ENCODE measurements at places on chromosomes 2 and 18.

DNA sequence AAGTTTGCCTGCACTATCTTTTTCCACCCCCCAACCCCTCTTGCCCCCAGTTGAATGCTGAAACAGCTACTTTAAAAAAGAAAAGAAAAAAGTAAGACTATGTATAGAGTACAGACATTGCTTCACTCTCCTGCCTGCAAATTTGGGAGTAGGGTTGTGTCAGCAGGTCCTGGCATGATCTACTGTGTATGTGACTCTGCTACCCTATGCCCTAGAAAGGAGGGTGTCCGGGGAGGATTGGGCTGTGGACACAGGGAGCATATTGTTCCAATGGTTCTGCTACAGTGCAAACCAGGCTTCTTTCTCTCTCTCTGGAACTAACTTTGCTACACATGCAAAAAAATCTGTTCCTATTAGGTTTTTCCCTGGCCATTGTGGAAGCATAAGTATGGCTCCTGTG lies 9.9 kb upstream of the ZEB2 start:
- no peak for DNase-seq

- no peak for DNase-seq
These were observed 34.6 kb upstream of the WDR75 start for GRCh38 chr2:189406586-189407233.

DNA sequence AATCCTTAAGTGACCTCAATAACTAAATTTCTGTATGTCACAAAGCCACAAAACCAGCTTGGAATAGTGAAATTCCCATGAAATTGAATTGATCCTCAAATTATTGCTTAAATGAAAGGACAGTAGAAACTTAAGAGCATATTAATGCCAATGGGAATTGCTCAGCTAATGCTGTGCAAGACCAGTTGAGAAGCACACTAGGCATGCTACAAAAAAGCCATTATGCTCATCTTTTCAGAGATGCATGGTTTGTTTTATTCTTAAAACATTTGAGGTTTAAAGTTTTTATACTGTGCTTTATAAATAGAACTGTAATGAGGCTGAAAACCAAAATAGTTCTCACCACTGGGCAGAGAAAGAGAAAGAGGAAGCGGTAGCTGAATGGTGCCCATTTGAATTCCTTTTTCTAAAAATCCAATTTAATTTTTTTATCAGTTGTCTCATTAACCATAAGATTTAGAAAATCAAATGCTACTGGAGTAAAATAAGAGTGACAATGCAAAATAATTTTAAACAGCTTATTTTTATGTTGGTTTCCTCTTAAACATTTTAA lies 98.6 kb downstream of the LNPK start:
- no peak for DNase-seq

- DNase-seq: no peak
These were observed 31.9 kb downstream of the PPP4R3B start for GRCh38 chr2:55585451-55586080.

DNA sequence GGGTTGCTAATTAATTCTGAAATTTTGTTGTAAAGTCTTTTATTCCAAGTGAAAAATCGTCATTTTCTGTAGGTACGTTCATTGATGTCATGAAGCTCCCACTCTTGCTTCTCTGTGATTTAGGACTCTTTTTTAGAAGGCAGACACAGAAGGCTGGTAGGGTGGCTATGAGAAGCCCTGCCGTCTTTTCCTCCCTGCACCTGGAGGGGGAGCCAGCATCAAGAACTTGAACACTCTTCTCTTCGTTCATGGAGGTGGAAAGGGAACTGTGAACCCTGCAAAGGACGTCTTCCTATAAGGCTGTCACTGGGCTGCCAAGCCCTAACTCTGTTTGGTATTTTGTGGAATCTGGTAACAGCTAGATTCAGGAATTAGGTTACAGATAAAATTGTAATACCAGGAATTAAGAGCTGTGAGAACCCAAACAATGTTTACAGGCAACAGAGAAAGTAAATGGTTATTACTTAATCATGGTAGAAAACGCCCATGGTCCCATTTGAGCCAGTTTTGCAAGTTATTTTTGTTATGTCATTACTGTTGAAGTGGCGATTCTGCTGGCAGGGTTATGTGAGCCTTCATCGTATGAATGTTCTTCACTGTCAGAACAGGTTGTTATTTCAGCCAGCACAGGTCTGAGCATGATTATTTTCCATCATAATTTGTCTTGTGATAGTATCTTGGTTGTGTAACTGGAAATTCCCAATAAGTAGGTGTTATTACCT lies 112.2 kb downstream of the OSBPL6 start:
- DNase-seq: peak; percentile 83

- DNase-seq: no peak
These were observed 517.5 kb upstream of the SPHKAP start for GRCh38 chr2:228698963-228699362.

DNA sequence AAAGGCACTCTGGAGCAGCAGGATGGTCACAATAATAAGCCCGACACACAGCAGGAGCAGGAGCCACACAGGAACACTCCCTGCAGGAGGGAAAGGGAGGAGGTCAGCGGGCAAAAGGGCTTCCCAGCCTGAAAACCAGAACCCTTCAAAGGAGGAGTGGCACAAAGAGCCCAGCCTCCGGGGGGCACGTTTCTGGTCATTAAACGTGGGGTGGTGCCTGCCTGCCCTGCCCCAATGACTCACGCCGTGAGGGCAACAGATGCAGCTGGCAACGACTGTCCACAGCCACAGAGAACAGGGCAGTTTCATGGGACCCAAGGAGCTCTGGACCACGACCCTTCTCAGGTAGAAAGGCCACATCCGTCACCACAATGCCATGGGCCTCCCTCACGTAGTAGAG lies 3.0 kb downstream of the PREB start:
- DNase-seq: no peak

DNA sequence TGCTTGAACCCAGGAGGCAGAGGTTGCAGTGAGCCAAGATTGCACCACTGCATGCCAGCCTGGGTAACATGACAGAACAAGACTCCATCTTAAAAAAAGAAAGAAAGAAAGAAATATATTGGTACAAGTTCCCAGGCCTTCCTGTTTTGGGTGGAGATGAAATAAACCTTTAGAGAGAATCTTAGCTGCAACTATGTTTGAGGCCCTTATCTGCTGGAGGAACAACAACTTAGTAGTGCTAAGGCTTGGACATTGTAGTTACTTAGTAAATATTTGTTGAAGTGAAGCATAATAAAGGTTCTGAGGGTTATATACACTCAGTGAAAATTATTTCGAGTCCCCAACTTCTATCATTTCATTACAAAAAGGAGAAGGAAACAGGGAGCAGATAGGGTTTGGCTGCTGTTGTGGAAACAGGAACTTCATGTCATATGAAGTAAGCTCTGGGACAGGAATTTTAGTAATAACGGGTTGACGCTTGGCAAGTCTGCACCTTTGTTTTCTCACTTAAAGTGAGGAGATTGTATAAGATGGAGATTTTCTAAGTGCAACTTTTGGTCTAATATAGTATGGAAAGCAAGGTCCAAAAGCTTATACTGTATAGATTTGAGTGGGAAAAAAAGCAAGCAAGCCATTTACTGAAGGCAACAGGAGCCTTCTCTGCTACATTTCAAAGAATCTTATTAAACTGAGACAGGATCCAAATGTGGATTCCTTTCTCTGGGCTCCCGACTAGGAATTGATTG lies 40.0 kb upstream of the AGPS start:
- DNase-seq: no peak

DNA sequence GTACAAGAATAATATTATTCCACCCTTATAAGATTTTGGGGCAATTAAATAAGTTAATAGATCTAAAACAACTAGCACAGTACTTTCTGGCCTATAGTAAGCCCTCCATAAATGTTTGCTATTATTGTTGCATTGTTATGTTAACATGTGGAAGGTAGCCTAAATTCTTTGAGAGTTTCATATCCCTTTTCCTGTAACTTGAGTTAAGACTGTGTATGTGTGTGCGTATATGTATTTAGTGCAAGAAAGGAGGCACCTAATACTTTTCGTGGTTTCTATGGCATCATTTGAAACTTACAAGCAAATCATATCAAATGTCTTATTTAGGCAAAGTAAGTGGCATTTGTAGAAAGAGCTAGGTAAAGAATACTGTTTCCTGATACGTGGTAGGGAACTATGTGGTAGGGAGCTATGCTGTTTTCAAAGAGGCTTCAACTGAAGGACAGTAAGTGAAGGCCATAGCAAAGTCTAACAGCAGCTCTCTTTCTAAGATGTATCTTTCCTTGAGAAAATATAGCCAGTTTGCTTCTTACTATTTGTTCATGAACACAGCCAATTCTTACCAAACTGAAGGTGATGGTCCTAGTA lies 36.8 kb upstream of the C2orf74 start:
- no peak for DNase-seq

- DNase-seq: no peak
These were observed 235.9 kb downstream of the KLHL29 start for GRCh38 chr2:23620841-23621341.

DNA sequence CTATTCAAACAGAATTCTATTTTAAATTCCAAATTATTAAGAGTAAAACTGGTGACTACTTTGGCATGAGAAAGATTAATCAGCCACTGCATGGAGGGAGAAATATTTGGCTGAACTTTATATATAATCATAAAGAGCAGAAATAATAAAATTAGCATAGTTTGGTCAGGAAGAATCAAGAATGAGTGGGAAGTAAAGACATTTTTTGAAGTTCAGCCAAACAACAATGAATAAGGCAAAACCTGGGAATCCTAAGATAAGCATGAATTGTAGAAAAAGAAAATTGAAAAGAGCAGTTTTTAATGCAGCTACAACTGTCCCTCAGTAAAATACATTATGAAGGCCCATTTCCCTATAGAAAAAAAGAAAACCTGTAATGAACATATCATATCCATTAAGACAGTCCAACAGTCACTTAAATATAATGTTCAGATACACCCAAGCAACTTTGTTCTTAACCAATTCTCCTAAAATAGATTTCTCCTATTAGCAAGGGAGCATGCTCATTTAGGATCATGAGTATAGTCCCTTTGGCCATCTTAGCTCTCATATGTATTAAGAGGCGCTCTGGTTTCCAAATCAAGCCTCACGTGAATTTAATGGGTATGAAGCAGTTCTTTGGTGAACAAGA lies 6.5 kb downstream of the TMEM17 start:
- no peak for DNase-seq

DNA sequence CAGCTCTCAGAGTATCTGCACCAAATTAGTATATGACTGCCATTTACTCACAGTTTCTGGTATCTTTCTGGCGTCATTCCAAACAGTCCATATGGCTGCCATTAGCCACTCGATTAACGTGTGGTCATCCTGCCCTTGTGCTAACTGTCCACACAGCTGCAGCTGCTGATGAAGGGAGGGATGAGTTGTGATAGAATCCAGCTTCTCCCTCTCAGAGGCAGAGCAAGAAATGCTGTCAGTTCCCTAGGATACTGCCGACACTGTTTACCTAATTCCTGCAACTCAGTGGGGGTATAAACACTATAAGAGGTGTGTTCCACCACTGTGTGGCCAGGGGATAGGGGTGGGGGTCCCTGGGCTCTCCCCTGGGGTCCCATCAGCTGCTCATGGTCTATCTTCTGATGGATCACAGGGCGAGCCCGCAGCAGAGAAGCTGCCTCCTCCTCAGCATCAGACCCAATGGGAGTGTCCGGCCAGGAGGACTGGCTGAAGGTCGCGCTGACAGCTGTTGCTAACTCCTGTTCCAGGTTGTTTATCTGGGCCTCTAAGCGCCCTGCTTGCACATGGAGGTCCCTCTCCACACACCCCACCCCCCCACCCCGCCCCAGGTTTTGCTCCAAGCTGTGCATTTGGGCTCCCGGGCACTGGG lies 17.3 kb upstream of the KLHL23 start:
- DNase-seq: no peak

GRCh38 chr2:167689444-167689843 lies 558.0 kb downstream of the STK39 start:
- DNase-seq: peak; percentile 46

DNA sequence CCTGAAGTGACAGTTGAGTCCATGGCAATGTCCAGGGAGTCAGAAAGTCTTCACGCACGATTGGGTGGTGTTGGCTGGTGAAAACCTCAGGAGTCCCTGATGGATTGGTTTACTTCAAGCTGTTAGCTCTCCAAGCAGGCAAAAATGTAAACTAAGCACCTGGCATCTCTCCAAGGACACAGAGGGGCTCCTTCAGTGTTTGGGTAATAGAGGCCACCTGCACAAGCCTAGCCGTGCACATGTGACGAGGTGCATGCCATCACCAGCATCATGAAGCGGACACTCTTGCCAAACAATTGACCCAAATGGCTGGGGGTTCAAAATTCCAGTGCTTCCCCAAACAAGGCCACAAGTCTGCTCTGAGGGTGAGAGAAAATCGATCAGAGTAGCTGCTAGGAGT lies 104.7 kb upstream of the CD302 start:
- no peak for DNase-seq

- DNase-seq: no peak
These were observed 125.8 kb upstream of the ZNF804A start for GRCh38 chr2:184472481-184472880.

DNA sequence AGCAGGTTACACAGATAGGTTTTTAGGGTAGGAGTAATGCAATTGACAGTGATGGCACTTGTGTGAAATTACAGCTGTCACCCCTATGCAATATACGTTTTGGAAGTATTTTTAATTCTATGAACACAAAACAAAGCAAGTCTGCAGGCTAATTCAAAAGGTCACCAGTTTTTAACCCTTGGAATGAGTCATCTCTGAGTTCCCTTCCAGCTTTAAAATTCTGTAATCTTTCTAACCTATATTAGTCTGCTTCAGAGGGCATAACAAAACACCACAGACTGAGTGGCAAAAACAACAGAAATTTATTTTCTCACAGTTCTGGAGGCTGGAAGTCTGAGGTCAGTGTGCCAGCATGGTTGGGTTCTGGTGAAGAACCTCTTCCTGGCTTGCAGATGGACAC lies 596.9 kb upstream of the HNMT start:
- DNase-seq: no peak

- DNase-seq: no peak
These were observed 884 bp downstream of the HES6 start for GRCh38 chr2:238238766-238239542.

GRCh38 chr2:85033388-85033787 lies 62.4 kb downstream of the KCMF1 start:
- DNase-seq: no peak

DNA sequence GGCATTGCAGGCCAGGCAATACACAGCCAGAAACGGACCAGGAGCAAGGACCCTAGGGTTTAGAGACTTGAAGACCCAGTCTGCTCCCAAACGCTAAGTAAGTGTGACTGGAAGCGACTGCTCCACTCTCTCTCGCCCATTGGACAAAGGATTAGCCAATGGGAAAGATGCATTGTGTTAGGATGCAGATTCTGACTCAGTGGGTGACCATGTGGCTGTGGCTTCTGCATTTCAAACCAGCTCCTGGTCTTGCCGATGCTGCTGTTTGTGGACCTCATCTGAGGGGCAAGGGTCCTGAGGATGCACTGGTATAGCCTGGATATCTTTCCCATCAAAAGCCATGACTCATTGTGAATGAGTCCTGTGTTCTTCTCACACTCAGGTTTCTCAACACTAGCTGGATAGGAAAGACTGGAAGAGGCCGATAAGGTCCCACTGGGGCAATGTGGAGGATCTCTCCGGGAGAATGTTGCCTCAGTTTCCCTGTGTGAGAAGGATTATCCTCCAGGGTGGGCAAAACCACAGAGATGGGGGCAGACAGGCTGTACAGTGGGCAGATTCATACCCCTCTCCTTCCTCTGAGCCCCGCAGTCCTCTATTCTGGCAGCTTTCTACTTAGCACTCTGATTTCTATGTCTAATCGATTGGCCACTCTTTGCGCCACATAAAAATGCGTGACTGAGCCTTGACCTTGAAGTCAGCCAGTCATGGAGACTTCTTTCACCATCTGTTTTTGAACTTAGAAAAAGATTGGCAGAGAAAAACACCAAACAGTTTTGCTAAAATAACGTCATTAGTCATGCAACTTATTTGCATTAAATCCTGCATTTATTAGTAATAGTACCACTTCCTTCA lies 257.1 kb downstream of the PRKCE start:
- no peak for DNase-seq
